Stimulated activated naive CD8-positive, alpha-beta T cell treated with anti-CD3 and anti-CD28 coated beads, Interleukin-15, Interleukin-2, amounts not matched to agents 100 U/mL and 50 U/mL, for 24 hours (primary cell): ENCODE measurements at places on chromosomes 16 and 17.

DNA sequence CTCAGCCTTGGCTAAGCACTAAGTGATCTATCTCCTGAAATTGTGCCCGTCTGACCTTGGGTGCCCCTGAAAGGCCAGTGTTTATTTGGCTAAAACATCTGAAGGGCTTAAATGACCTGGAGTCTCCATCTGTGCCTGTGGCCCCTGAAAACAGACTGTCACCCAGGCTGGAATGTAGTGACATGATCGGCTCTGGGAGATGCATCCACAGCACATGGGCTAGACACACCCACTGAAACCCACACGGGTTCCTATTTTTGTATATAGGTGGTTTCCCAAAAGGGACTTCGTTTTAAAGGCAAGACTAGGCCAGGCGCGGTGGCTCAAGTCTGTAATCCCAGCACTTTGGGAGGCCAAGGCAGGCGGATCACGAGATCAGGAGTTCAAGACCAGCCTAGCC, 13.5 kb downstream of the CEP295NL start:
- peak; percentile 26 for DNase-seq

DNA sequence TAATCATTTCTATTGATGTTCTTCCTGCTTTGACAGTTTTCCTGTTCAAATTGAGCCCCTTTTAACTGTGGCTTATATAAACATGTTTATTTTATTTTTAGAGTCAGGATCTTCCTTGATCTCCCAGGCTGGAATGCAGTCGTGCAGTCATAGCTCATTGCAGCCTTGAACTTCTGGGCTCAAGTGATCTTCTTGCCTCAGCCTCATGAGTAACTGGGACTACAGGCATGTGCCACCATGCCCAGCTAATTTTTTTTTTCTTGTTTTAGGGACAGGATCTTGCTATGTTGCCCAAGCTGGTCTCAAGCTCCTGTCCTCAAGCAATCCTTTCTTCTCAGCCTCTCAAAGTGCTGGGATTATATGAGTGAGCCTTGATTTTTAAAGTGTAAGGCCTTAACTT, 14.7 kb downstream of the PHKB start:
- no peak for DNase-seq

DNA sequence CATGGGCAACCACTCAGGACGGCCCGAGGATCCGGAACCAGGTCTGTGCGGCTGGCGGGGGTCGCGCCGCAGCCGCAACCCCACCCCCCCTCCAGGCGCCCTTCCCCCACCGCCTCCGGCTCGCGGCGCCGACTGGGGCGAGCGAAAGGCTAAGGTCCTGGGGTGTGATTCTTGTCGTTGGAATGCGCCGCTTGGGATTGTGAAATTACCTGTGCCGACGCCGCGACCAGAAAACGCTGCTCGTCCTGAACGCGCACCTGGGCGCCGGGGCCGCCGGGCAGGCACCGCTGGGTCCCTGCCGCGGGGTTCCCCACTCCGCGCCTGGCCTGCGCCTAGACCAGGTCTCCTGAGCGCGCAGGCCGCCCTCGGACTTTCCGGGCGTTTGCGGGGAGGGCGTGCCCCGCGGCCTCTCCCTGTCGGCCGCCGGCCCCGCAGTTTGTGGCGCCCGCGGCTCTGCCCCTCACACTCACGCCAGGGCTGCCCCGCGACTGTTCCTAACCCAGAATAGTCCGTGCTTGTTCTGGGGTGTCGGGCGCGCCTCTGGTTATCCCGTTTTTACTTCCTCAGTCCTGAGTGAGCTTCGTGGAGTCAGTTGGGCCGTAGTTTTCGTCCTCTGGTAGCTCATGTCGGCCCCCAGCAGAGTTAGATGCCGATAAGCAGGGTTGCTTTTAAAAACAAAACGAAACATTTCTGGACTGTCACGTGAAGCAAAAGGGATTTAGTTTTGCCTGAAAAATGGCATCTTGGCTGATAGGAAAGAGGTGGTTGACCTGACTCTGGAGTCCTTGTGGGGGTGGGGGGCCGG, 147.2 kb downstream of the SPECC1 start:
- peak; percentile 31 for DNase-seq

- no peak for DNase-seq
Measured at GRCh38 chr16:31081428-31082351, 7.1 kb downstream of the PRSS53 start.

DNA sequence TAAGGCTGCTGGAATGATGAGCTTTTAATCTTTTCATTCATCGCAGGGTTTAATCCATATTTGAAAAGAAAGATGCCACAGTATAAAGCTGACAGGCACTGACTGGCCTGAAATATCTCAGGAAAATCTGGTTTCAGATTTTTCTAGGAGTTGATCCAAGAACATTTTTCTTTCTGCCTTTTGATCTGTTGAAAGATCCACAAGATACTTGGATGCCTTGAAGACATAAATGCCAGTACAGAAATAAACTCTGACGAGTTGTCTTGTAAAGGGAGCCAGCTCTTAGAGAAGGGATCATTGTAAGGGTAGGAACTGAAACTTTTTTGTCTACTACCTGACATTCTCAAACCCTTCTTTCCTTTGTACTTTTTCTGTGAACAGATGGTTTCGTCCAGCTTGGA, 25.4 kb upstream of the KRT20 start:
- DNase-seq, result no peak

GRCh38 chr17:13822700-13823099, 221.0 kb upstream of the HS3ST3A1 start:
- no peak for DNase-seq

DNA sequence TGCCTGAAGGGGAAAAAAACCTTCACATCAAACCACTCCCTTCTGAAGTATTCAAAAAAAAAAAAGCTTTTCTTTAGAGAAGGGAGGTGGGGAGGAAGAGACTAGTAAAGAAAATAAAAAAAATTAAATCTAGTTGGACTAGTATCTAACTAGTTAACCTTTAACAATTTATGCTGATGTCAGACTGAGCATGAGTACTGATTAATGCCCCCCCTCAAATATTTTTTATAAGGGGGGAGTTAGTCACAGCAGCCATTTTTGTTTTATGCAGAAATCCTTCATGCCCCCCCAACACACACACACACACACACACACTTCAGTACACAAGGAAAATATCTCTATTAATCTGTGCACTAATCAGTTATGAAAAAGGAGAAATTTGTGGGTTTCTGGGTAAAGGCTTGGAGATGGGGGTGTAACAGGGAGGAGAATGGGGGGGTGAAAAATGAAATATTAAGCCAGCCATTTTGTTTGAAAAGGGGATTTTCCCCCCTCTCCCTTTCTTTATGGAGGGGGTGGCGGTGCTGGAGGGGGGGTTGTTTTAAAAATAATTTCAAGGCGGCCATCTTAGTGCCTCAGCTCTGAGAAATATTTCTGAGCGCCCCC, 4.7 kb upstream of the CHD3 start:
- DNase-seq, result no peak

GRCh38 chr17:14744761-14745473, 444.0 kb downstream of the HS3ST3B1 start:
- no peak for DNase-seq

DNA sequence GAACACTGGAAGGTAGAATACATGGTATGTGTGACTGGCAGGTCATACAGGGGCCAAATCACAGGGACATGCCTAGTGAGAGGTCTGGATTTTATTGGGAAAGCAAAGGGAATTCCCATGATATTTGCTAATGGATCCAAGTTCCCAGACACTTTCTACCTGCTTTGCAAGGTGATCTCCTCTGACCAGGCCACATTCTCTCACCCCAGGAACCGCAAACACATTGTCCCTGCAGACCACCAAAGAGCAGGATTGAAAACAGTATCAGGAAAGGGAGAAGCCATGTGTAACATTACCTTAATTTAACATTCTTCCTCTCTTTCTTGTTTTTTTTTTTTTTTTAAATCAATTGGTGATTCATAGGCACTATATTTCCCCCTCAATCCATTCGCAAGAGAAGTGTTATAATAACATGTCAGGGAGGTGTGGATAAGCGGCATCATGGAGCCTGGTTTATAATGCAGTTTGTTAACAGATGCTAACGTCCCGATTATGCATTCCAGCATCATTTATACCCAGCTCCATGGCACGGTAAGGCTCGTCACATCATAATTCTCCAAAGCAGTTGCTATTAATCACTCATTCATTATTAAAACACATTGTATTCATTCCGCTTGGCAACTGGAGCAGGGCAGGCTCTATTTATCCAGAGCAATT, 155.1 kb upstream of the CCL2 start:
- DNase-seq, result no peak

DNA sequence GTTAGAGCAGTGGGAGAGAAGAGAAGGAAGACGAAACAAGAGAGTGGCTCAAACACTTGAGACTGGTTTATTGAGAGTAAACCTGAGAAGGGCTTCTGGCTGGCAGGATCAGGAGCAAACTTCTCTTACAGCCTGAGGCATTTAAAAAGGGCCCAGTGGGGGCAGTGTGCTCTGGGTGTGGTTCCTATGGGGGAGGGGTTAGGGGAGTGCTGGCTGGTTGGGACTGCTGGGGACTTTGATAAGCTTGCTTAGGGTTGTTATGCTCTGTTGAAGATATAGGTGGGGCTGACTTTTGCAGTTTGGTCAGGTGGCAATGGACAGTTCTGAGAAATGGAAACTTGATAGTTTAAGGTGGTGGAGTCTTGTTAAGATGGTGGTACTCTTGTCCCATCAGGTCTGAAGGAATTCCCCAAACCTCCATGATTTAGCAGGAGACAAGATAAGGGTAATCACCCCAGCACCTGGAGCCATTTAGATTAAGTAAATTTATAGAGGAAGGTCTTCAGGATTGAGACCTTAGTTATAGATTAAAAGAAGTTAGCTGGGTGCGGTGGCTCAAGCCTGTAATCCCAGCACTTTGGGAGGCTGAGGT, 79.3 kb downstream of the EMP2 start:
- DNase-seq, result no peak

DNA sequence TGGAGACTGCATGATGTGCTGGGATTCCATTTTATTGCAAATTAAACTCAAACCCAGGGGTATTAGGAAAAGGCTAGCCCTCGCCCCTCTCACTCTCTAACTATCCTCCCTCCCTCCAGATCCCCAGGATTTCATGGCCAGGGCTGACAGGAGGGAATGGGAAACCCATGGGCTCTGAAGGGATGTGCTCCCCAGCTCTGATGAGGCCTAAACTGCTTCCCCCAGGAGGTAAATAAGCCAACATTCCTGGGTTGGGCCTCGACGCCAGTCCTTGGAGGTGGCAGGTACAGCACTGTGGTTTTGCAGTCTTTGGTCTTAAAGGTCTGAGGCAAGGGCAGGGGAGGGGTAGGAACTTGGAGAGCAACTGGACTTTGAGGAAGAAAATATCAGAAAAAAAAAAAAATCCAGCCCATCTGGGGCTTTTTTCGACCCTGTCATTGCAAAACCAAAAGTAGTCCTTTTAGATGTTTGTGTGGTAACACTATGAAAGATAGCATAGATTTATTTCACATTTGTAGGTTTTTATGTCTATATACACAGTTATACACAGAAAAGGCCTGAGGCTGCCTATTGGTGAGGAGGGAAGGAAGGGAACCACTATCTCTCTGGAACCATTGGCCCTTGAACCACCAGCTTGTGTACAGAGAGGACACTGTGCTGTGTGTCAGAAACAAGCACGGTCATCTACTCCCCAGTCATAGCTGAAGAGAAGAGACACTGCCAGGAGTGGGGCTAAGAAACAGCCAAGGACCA, 12.0 kb downstream of the C17orf113 start:
- no peak for DNase-seq

GRCh38 chr17:38729886-38730525, at the start of gene CISD3:
TSS of gene CISD3 (plus strand) at chr17:38730341. CDS start at chr17:38730359, 18 bp downstream.
- peak; percentile 92 for DNase-seq

DNA sequence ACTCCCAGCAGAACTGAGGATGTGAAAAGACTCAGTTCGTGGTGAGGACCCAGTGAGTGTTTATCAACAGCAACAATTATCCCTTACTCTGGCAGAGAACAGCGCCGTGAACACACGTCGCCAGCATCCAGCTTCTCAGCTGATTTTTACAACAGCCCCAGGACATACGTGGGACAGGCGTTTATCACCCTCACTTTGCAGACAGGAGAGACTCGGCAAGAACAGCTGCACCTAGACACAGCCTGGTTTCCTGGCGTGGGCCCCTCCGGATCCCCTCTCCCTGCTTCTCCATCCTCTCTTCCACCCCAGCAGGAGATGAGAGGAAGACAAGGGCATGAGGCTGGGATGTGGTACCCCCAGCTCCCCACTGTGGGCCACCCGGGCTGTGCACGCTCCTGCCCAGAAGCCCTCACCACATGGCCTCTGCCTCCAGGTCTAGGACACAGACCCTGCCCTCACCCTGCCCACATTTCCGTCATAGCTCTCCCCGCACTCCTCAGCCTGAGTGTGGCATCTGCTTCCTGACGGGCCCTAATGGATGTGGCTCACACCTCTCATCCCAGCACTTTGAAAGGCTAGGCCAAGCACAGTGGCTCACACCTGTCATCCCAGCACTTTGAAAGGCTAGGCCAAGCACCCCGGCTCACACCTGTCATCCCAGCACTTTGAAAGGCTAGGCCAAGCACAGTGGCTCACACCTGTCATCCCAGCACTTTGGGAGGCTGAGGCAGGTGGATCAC, 17.5 kb downstream of the ABR start:
- DNase-seq, result no peak

GRCh38 chr17:5705081-5705875, 121.0 kb upstream of the NLRP1 start:
- peak; percentile 24 for DNase-seq

GRCh38 chr16:88391144-88391850, 8.5 kb downstream of the ZNF469 start:
- no peak for DNase-seq

DNA sequence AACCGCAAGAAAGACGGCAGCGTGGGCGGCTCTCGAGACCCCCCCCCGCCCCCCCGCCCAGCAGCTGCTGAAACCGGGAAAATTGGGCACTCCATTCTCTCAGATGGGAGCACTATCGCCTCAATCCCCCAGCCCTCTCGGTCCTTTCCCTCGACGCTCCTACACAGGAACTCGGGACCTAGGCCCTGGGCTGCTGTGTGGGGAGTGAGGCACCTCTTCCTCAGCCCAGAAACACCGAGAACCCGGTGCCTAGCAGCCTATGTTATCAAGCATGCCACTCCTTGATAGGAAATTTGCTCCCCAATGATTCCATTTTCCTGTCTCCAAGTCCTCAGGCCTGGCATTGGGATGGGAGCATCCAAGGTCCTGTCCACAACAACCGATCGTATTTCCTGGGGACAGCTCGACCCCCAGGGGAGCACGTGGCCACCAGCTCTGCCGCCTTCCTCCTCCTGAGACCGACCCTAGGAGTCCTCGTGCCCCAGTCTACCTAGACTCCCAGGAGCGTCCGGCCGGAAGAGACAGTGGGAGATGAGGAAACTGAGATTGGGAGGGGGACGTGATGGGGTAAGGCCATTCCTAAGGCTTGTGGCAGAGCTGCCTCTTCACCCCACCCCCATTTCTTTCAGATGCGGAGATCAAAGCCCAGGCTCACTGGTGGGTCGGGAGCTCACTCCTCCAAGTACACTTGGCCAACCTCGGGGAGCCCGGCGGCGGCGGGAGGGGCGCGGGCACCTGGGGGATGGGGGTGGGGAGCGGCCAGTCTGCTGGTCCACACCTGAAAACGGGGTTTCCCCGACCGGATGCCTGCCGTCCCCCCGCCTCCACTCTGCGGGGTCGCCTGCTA, 17.5 kb upstream of the CBX8 start:
- DNase-seq, result no peak

GRCh38 chr17:82283208-82283749, 9.8 kb upstream of the CSNK1D start:
- peak; percentile 73 for DNase-seq
